ENCODE measurements at places on chromosomes 6 and 20.

DNA sequence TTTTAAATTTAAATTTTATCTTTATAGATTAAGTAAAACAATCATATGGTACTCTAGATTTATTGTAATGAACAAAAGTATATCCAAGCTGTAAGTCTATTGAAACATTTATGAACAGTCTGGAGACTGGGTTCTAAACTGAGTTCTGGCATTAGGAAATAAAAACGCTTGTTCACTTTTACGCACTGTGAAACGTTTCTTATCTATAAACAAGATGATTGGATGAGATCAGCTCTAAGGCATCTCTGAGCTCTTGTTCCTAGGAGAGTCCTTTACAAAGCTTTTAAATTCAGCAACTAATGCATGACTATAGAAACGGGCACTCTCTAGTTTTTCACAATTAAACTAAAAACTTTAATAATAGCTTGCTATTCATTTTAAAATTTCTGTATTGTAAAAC lies 6.8 kb downstream of the HUS1B start:
- no peak for DNase-seq

GRCh38 chr6:100913400-100914276 lies 32.5 kb upstream of the ASCC3 start:
- DNase-seq = no peak

DNA sequence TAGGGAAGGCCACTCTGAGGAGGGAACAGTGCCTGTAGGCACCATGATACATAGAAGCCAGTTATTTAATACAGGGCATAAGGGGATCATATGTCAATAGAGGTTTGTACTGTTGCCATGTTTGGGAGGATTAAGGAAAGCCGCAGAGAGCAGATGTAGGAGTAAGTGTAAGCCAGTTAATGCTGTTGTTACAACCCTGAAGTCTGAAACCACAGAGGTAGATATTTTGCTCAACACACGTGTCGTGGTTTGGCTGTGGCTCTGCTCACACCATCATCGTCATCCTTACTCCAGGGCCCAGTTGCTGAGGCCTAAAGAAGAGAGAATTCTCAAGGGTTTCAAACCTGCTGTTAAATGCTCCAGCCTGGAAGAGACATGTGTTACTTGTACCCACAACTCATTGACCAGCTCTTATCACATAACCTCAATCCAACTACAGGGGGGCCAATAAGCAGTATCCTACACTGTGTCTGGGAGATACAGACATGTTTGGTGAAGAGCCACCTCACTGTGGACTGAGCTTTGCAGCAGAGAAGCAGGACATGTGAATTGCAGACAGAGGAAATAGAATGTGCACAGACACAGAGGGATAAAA lies 31.0 kb upstream of the PSMF1 start:
- DNase-seq = no peak

GRCh38 chr6:47080083-47080596 lies 38.0 kb upstream of the ADGRF1 start:
- no peak for DNase-seq

Data from stimulated activated CD4-positive, alpha-beta T cell treated with anti-CD3 and anti-CD28 coated beads, Interleukin-1b, Interleukin-23, amount 100 ng/mL, for 1 hour (primary cell).